ENCODE measurements at places on chromosomes 2 and 18.

GRCh38 chr2:107727318-107727717 is 99.4 kb upstream of the RGPD4 start:
- no peak for DNase-seq

- no peak for DNase-seq
Measured at GRCh38 chr18:42545825-42546224, 569.7 kb downstream of the RIT2 start.

DNA sequence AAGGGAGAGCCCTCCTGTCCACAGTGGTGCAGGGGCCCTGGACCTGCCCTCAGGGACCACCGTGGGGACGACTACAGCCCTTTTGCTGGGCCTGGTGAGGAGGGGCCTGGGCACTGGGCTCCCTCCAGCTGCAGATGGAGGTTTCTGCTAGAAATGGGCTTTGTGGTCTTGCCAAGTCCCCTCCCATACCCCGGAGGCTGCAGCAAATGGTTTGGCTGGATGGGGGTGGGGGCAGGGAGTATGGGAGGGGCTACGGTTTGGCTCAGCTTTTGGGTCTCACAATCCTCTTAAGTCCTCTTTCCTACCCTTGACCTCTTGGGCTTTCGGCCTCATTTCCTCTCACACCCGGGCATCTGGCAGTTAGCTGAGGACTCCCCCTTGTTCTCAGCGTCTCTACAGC is 21.7 kb downstream of the TET3 start:
- DNase-seq, result no peak

- DNase-seq, result no peak
Measured at GRCh38 chr2:230650585-230651137, 62.0 kb upstream of the CAB39 start.

DNA sequence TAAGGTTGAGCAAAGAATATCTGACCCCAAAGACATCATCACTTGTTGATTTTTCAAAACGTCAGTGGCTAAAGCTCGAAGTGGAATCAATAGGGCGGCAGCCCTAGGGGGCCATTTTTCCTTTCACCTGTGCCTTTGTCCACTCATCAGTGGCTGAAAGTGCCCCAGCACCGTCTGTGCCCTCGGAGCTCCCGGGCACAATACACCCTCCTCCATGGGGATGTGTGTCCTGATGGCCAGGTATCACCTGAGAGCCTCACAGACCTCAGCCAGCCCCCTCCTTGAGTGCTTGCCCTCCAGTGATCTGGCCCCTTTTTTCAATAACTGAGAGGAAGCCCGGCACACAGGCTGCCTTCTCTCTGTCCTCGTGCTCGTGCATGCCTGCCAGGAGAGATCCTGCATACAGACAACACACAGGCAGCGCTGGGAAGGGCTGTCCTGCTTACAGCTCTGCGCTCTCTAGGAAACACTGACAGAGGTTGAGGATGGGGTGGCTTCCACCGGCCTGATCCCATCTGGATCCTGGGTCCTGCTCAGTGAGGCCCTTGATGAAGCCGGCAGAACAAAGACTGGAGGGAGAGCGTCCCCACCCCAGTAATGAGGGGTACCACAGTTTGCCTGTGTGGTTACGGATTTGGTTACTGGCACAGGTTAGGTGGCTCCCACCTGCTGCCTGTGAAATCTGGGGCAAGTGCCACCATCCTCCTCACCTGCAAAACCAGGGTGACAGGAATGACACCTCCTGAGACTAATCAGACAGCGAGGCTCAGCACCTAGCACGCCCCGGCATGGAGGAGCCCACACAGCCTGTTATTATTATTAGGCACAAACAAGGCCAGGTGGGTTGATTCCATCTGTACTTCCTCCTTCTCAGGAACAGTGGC is 197.5 kb upstream of the RAB6C start:
- no peak for DNase-seq

DNA sequence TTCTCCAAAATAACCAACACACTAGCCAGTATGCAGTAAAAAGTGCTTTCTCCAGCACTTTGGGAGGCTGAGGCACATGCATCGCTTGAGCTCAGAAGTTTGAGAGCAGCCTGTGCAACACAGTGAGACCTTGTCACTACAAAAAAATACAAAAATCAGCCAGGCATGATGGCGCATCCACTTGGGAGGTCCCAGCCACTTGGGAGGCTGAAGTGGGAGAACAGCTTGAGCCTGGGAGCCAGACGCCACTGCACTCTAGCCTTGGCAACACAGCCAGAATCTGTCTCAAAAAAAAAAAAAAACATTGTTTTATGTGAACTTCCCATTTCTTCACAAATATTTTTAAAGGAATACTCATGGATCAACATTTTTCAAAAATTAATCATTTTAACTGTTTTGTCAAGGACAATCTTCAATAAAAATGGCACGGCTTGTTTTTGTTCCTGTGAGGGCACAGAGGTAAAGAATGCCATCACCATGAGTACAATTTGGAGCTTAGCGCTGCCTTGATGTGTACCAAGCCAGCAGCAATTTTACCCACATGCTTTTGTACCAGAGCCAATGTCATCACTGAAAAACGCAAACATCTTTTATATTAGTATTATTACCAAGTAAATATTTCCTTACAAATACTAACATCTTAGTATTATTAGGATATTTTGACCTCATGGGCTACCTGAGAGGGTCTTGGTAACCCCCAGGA is 26.7 kb downstream of the RAB1A start:
- no peak for DNase-seq

- DNase-seq, result no peak
Measured at GRCh38 chr2:216606551-216607276, 26.5 kb upstream of the IGFBP2 start.

DNA sequence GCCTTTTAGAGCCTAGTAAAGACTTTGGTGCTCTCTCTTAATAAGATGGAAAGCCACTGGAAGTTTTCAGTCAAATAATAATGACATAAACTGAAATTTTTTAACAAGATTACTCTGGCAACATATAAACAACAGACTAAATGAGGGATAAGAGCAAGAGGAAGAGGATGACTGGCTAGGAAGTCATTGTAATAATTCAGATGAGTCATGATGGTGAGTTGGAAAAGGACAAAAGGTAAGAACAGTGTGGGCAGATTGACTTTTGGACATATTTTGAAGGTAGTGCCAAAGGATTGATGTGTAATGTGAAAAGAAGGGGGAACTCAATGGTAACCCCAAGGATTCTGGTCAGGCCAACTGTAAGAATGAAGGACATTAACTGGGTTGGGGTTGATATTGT is 310.3 kb downstream of the NOL4 start:
- DNase-seq, result no peak

- no peak for DNase-seq
Measured at GRCh38 chr18:61546590-61546989, 213.4 kb downstream of the CDH20 start.

DNA sequence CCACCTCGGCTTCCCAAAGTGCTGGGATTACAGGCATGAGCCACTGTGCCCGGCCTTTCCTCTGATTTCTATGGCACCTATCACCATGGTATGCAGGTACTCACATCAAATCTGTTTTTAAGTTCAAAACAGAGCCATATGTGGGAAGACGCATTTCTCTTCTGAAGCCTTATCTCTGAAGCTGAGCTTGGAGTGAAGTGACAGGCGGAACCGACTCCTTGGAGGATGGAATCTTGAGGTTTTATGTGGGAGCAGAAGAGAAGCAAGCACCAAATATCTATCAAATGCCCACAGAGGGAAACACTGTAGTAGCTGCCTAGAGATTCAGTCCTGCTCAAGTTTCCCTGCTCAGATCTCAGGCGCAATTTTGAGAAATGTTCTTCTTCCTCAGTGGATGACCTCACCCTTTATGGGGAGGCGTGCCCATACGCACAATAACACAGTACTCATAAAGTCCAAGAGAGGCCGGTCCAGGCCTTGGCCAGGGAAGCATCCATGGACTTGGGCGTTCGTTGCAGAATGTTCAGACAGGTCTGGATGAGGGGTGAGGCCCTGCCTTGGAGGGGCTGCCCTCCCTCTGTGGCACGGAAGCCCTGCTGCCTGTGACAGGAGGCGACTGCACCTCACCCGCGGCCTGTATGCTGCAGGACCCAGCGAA is 67.9 kb downstream of the HNRNPLL start:
- no peak for DNase-seq

DNA sequence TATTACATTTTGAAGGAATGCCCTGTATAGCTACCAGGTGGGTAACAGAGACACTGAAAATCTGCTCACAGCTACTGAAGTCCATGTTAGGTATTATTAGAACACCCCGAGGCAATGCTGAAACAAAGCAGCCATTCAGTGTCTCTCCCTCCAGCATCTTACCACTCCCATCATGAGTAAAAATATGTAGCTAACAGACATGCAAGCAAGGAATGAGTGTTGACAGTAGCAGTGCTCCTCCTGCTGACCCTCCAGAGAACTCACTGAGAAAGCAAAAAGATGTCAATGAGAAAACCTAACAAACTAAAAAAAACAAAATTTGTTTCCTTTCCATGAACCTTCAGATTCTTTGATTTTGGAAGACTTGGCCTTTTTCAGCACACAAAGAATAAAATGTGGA is 393.9 kb downstream of the LRRTM1 start:
- DNase-seq, result no peak

DNA sequence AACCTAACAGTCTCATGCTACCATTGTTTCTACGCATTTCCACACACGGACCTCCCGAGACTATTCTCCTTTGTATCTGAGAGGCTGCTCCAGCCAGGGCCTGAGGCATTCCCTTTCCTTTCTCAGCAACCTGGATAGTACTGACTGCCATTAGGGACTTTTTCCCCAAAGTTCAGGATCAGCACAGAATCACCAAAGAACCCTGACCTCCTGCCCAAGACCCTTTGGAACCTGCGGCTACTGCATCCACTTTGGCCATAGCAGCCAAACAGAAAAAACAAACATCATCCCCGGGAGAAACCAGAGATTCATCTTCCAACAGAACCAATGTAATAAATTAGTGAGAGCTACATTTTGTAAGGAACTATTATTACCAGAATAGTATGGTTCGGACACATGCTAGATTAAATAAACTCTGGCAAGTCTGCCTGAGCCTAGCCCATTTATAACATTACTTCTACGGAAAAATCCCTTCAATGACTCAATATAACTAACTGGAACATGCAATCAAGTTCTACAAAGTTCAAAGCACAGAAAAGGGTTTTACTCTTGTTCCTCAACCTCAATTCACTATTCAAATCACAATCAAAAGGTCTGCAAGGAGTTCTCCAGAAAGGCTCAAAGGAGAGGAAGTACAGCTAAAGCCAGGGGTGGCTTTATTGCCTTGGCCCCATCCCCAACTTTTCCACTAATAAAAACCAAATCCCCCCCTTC is 51.8 kb downstream of the LPIN2 start:
- no peak for DNase-seq

- no peak for DNase-seq
Measured at GRCh38 chr2:189411860-189412259, 29.4 kb upstream of the WDR75 start.
